Dermis lymphatic vessel endothelial cell (primary cell): ENCODE measurements at places on chromosomes 6 and 20. TPM values are rescaled to one million over a fixed set of nuclear protein-coding genes. Genes with fewer than 3 reads are reported as not detected.

SLPI gene
- total RNA-seq: 0.69 TPM in 1 of 2 replicates, not detected in the other

PACRG gene
- total RNA-seq: 0.09 and 0.22 TPM in 2 replicates

TBX18 gene
- total RNA-seq: 1.5 and 2.9 TPM in 2 replicates

SLC17A2 gene
- not detected in 2 replicates for total RNA-seq

HLA-DRB5 gene
- not detected in 2 replicates for total RNA-seq

SMIM13 gene
- total RNA-seq: 10.9 and 13.3 TPM in 2 replicates

FERMT1 gene
- under 0.01 TPM in 2 replicates for total RNA-seq

PTCHD4 gene
- 9.1 and 15.0 TPM in 2 replicates for total RNA-seq

RNF8 gene
- total RNA-seq: 31.2 and 37.5 TPM in 2 replicates

RAMACL gene
- total RNA-seq: 2.3 and 3.6 TPM in 2 replicates

MOXD1 gene
- 0.22 TPM in 1 of 2 replicates, not detected in the other for total RNA-seq

SLC22A7 gene
- not detected in 2 replicates for total RNA-seq

C20orf141 gene
- not detected in 2 replicates for total RNA-seq

APOM gene
- 0.52 and 0.54 TPM in 2 replicates for total RNA-seq

OPN5 gene
- total RNA-seq: not detected in 2 replicates

ATF6B gene
- 11.9 and 13.2 TPM in 2 replicates for total RNA-seq

B3GAT2 gene
- under 0.01 TPM in 1 of 2 replicates, not detected in the other for total RNA-seq

TGM3 gene
- not detected in 2 replicates for total RNA-seq

TMC2 gene
- not detected in 2 replicates for total RNA-seq

MLN gene
- total RNA-seq: not detected in 2 replicates

ADGRG6 gene
- 0.69 and 1.8 TPM in 2 replicates for total RNA-seq

MYT1 gene
- 0.09 and 0.33 TPM in 2 replicates for total RNA-seq

GHRH gene
- total RNA-seq: not detected in 2 replicates

SEMG2 gene
- not detected in 2 replicates for total RNA-seq

SIRPD gene
- not detected in 2 replicates for total RNA-seq

FILIP1 gene
- total RNA-seq: 0.52 and 0.98 TPM in 2 replicates

ADTRP gene
- 0.09 and 0.11 TPM in 2 replicates for total RNA-seq

ZNF322 gene
- total RNA-seq: 16.6 and 22.3 TPM in 2 replicates

NKAIN4 gene
- total RNA-seq: not detected in 2 replicates

PSORS1C2 gene
- total RNA-seq: not detected in 2 replicates

FAM135A gene
- 12.4 and 22.0 TPM in 2 replicates for total RNA-seq

PPP2R5D gene
- total RNA-seq: 22.3 and 31.3 TPM in 2 replicates

LY86 gene
- total RNA-seq: not detected in 2 replicates

PRR18 gene
- total RNA-seq: not detected in 2 replicates

C6orf52 gene
- total RNA-seq: 0.26 TPM in 1 of 2 replicates, not detected in the other

KCNK16 gene
- not detected in 2 replicates for total RNA-seq

VARS1 gene
- 31.2 and 36.4 TPM in 2 replicates for total RNA-seq

MOG gene
- total RNA-seq: not detected in 2 replicates

EPHA7 gene
- total RNA-seq: 0.09 and 0.22 TPM in 2 replicates

FAM120B gene
- 10.6 and 13.2 TPM in 2 replicates for total RNA-seq

HLA-DOA gene
- not detected in 2 replicates for total RNA-seq
